ENCODE measurements at places on chromosomes 5 and 9. TPM values are rescaled to one million over a fixed set of nuclear protein-coding genes. Genes with fewer than 3 reads are reported as not detected.

MINAR2 gene
- total RNA-seq = not detected

IL13 gene
- total RNA-seq = not detected

ABO gene
- total RNA-seq = 5.1 TPM

SMC2 gene
- total RNA-seq = 15.9 TPM

MAMDC4 gene
- total RNA-seq = 10.9 TPM

RMRP gene
- 36,863 TPM for total RNA-seq

CATSPER3 gene
- total RNA-seq = 0.58 TPM

UHRF2 gene
- total RNA-seq = 79.1 TPM

ZNF658 gene
- 6.6 TPM for total RNA-seq

ARL14EPL gene
- total RNA-seq = not detected

NTNG2 gene
- total RNA-seq = 4.0 TPM

NEK6 gene
- total RNA-seq = 40.2 TPM
